Activated T-cell treated with anti-CD3 and anti-CD28 coated beads, Interleukin-2, amount 50 U/mL, for 48 hours (primary cell): ENCODE measurements at places on chromosomes 1 and 21.

- DNase-seq = no peak
Measured at GRCh38 chr1:236773919-236774318, 21.2 kb upstream of the MTR start.

- no peak for DNase-seq
Measured at GRCh38 chr1:818618-819291, 105.0 kb upstream of the SAMD11 start.

DNA sequence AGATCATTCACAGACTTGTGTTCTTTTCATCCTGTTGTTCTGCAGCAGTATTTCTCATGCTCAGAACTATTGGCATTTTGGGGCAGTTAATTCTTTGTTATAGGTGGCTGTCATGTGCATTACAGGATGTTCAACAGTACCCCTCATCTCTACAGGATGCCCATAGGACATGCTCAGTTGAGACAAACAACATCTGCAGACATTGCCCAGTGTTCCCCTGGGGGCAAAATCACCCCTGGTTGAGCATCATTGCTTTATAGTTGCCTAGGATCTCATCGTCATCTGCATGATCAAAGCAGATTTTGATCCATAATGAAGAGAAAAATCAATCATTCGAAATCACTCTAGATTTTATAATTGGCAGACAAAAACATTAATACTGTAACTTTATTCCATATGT lies 222.5 kb upstream of the CACYBP start:
- DNase-seq = no peak

GRCh38 chr1:65259816-65260215 lies 49.5 kb upstream of the DNAJC6 start:
- DNase-seq = no peak

- DNase-seq = peak; percentile 4
Measured at GRCh38 chr1:41582004-41582325, 97.5 kb upstream of the EDN2 start.

DNA sequence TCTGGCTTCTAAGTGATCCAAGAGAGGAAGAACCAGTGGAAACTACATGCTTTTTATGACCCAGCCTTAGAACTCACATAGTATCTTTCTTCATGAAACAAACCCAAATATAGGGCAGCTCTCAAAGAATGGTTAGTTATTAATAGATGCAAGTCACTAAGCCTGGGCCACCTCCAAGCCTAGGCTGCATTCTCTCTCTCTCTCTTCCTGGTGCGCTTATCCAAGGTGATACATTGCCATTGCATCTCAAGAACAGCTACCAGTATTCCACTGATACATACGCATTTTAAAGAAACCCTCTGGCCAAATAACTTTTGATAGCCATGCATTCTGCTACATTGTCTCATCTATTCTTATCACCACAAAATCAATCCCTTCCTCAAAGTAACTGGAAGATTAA lies 455.6 kb upstream of the ADGRL2 start:
- DNase-seq = no peak

GRCh38 chr1:176604461-176604860 lies 141.5 kb downstream of the PAPPA2 start:
- DNase-seq = no peak

GRCh38 chr1:235820061-235820460 lies 46.6 kb downstream of the LYST start:
- no peak for DNase-seq

DNA sequence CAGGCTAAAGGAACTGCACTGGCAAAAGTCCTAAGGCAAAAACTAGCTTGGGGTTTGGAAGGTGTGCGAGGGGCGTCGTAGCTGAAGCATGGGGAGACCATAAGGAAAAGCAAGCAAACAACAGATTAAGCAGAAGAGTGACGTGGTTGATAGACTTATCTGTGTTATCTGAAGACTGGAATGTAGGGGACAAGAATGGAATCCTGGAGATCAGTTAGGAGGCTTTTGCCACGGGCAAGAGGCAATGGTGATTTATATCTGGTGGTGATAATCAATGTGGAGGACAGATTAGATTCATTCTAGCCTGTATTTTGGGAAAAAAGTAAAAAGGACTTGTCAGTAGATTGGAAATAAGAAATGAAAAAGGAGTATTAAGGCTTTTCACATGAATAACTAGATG lies 97.4 kb downstream of the ITSN1 start:
- DNase-seq = no peak

DNA sequence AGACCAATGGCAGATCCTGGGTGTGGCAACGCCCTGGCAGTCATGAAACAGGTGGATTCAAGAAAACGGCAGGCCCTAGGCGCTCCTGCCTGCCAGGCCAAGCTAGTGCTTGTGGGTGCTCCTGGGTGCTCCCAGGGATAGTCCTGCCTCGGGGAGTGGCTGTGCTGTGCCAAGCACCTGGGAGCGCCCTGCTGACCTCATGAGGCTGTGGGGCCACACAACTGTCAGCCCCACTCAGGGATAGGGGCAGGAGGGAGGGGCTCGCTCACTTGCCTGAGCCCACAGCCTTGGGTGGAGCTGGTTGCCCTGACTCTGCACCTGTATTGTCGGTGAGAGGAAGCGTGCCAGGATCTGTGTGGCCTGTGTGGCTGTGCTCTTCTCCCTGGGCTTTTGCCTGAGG lies 9.4 kb downstream of the SNAP47 start:
- no peak for DNase-seq

GRCh38 chr1:36257375-36257767 lies 33.1 kb downstream of the THRAP3 start:
- DNase-seq = peak; percentile 42

DNA sequence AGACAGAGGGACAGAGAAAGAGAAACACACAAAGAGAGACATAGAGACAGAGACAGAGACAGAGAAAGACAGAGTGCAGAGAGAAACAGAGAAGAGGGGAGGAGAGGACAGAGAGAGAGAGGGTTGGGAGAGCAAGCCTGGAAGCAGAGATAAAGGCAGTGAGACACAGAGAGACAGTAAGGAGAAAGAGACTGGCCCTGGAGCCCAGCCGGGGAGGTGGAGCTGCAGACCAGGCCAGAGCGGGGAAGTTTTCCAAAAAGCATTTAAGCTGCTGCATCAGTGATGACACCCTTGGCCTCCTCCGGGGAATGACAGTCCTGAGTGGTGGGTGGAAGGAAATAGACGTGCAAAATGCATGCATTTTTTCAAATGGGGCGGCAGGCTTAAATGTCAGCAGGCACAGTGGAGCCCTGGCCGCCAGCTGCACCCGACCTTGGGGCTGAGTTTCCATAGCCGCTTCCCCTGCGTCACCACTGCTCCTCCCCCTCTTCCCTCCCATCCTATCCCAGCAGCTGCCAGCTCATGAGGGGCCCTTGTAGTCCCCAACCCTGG lies 95.4 kb upstream of the KLHDC7A start:
- no peak for DNase-seq

- DNase-seq = peak; percentile 14
Measured at GRCh38 chr21:45992301-45993209, 11.0 kb downstream of the COL6A1 start.

DNA sequence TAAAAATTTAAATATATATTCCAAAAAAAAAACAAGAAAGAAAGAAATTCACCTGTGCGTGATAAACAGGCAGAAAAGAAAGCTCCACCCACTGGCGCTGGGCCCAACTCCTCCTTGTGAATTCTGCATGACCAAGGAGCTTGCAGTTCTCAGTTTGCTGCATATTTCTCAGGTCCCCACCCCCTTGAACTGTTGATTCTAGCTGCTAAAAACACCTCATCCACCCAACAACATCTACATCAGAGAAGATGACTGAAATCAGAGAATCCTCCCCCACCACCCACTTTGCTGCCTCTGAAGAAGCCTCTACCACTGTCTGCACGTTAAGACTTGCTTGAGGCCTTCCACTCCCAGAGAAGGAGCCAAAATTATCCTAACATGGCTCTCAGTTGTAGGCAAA lies 104.8 kb downstream of the RGS2 start:
- no peak for DNase-seq

DNA sequence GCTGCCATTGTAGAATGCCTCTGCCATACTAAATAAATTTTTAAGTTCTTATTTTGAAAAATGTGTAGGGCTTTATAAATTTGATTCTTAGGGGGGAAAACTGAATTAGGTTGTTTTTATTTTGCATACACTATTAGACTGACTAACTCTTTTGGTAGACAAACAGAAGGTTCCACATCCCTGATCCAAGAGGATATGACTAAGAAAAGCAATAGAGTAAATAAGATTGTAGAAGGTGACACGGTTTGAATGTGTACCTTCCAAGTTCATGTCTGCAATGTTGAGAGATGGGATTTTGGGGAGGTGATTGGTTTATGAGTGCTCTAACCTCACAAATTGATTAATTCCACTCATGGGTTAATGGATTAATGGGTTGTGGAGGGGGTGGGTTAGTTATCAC lies 127.9 kb downstream of the GLUL start:
- no peak for DNase-seq

- DNase-seq = peak; percentile 78
Measured at GRCh38 chr1:6245869-6246496, 2.0 kb downstream of the HES3 start.

DNA sequence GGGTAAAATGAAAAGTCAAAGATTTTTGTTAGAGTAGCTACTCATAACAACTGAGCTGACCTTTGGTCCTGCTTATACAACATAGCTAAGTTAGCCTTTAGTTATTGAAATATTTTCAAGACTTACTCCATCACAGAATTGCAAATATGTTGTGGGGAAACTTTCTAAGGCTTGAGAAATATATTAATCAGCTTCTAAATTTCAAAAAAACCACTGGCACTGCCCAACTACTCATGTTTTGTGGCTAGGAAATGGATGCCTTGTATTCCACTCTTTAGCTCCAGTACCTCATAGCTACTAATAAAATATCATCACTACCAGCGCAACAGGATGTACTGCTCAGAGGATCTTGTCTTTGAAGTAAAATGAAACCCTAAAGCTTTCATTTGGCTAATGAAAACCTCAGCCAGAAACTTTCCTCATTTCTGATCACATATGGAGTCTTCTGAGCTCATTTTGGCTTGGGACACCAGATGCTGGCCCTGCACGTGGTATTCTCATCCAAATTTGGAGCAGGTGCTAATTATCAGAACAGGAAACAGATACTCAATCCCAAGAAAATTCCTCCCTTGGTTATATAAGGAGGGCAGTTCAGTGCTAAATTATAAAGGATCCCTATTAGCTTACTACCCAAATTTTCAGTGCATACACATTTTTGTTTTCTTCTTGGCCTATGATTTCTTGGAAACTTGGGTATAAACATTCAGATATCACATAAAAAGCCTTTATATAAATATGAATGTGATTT lies 690.7 kb downstream of the ADGRL2 start:
- no peak for DNase-seq

GRCh38 chr1:243496187-243496646 lies 240.4 kb downstream of the SDCCAG8 start:
- DNase-seq = no peak

DNA sequence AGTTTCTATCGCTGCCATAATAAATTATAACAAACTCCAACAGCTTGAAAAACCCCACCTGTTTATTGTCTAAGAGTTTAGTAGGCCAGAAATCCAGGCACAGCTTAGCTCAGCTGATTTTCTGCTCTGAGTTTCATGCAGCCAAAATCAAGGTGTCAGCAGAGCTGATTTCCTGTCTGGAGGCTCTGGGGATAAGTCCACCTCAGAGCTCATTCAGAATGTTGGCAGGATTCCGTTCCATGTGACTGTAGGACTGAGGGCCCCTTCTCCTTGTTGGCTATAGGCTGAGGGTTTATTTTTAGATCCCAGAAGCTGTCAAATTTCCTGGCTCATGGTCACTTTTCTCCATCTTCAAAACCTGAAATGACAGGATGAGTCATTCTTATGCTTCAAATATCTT lies 91.6 kb upstream of the CHODL start:
- DNase-seq = no peak

- no peak for DNase-seq
Measured at GRCh38 chr1:178540204-178540603, 27.3 kb downstream of the TEX35 start.

DNA sequence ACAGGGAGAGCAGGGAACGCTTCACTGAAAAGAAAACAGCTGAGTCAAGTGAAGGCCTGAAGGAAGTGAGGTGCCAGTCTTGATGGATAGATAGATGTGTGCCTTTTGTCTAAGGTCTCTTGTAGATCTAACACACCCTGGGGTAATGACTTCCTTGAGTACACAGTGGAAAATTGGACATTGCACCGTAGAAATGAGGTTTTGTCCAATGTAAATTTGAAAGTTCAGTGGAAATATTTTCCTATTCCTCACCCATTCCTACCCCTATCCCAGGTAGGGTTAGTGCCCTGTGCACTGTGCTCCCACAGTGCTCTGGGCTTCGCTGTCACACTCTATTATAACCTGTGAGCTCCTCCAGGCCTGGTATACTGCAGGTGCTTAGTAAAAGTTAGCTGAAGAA lies 24.3 kb downstream of the ZMYND12 start:
- no peak for DNase-seq

GRCh38 chr1:84737590-84737989 lies 47.3 kb upstream of the SSX2IP start:
- DNase-seq = no peak

DNA sequence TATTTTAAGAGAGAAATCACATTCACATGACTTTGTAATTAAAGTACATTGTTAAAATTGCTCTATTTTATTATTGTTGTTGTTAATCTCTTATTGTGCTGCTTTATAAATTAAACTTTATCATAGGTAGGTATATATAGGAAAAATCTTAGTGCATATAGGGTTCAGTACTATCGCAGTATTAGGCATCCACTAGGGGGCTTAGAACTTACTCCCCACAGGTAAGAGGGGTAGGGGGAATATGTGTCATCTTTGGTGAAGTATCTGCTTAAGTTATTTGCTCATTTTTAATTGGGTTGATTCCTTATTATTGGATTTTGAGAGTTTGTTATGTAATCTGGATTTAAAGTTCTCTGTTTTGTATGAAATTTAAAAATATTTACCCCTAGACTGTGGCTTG lies 385.2 kb downstream of the DUSP10 start:
- DNase-seq = no peak

DNA sequence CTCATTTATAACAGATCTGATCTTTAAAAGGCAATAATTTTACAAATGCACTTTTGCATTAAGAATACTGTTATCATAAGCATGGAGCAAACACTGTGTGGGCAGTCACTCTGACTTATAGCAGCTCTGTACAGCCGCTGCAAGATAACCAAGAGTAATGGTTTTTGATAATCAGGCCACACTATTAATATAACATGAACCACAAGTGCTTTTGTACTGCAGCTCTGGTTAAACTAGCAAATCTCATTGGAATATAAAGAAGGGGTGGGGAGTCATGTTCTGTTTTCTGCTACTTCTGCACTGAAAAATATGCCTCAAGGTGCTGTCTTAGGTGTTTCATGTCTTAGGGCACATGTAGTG lies 357.4 kb downstream of the LMO4 start:
- no peak for DNase-seq
